ENCODE measurements at places on chromosomes 1 and 21.

DNA sequence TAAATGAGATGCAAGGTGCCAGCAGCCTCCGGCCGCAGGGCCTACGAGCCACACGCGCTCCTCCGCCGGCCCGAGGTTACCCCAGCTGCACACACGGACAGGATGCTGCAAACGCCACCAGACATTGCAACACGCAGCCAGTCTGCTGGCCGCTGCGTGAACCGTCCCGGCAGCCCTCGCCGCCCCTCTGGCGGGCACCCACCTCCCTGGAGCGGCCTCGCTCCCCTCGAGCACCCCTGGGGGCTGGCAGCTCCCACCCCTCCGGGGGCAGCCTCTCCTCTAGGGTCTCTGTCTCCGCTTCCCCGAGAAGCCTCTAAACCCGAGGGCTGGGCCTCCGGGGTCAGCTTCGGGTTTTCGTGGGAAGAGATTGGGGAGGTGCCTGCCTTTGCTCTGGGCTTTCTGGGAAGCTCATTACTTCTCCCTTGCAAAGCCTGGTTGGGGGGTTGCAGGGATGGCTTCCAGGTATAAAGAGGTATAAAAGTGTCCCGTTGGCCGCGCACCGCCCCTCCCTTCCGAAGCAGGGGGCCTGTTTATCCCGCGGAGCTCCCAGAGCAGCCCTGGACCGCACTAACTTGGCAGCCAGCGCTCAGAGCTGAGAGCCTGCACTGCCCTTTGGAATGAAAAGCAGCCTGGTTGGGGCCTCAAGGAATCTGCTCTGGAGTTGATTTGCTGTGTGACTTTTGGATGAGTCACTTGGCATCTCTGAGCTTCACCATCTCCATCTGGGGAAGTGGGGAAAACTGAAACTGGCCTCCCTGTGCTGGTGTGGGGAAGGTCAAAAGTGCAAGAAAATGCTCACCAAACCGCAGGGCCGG is 21.8 kb downstream of the DHRS3 start:
- no peak for DNase-seq

DNA sequence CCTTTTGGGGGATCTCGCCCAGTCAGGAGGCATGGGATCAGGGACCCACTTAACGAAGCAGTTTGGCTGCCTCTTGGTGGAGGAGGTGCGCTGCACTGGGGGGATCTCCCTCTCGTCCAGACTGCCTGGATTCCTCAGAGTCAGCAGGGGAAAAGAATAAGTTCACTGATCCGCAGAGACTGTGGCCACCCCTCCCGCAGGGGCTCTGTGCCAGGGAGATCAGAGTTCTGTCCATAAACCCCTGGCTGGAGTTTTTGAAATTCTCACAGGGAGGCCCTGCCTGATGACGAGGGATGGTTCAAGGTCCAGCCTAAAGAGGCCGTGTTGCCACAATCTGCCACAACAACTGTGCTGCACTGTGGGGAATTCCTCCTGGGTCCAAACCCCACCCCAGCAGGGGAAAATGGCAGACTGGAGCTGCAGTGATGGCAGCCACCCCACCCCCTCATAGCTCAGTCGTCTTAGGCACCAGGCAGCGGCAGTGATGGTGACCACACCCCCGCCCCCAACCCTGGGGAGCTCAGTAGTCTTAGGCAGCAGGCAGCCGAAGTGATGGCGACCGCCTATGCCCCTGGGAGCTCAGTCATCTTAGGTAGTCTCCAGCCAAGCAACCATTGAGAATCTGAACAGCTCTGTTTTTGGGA is 273.8 kb upstream of the USP25 start:
- DNase-seq = no peak

GRCh38 chr21:44437371-44437695 is 18.0 kb upstream of the LRRC3 start:
- DNase-seq = no peak

- DNase-seq = no peak
Observed at GRCh38 chr1:160363951-160364735, 2.7 kb upstream of the NHLH1 start.

DNA sequence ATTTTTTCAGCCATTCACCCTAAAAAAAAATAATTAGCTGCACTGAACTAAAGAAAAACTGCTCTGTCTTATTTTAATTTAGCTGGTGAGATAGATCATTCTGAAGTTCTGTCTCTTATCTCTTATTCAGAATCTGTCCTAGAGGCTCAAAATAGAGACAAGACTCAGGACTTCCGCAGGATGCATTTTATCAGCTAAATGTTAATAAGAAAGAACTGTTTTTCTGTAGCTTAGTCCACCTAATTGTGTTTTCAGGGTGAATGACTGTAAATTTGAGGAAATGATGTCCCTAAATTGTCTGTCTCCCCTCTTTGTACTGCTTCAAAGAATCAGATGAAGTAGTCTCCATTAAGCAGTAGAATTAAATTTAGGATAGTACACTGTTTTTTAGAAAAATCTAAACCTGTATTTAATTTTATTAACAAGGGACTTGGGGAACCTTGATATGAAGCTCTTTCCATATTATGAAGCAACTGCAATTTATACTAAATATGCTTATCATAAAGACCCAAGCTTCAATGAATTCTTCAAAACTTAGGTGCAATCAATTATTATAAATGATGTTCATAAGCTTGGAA is 671.9 kb downstream of the RWDD3 start:
- DNase-seq = no peak

DNA sequence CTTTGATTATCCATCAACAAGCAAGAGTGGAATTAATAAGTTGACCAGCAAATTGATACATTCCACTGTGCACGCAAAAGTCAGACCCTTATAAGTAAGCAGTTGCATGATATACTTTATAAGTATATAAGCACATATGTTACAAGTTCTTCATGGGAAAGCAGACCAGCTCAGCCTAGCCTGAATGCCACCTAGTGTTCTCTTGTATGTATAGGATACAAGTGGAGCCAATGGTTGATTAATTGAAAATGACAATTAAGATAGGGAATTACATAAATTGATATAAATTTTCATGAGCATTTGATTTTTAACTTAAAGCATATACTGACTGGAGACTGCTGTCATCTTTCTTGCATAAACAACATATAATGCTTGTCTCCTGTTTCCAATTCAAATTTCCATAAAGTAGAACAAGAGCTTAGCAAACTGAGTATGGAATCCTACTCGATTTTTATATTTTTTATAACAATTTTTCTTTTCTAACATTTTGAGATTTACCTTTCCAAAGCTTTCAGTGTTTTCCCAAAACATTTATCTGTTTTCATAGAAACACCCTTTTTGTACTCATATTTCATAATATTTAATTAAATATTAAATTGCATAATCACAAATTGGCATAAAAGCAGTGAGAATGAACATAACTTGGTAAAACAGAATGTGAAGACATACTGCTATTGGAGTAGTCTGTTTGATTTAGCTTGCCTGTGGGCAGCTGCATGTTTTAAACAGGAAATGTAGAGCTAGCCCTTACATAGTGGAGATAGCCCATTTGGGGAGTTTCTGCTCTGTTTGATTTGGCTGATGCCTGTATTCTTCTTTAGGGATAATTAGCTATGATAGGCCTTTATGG is 62.8 kb downstream of the MAGI3 start:
- no peak for DNase-seq

GRCh38 chr1:29197590-29197924 is 15.9 kb upstream of the SRSF4 start:
- no peak for DNase-seq

DNA sequence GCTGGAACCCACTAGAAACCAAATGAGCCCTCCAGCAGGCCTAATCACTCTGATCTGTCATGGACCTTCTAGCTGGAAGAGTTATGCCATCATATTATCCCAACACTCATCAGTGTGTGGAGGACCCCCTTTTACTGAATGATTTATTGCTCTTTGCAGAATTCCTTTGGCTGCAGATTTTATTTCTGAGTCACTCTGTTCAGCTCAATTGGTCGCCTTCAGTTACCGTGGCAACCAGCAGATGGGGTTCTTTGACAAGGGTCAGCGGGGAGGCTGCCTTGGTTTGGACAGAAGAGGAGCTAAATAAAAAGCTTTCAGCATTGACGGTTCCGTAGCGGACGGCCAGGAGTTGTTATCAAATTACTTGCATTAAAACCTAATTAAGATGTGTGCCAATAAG is 220.1 kb downstream of the SDCCAG8 start:
- no peak for DNase-seq

GRCh38 chr1:117405042-117405441 is 37.8 kb downstream of the MAN1A2 start:
- no peak for DNase-seq

- DNase-seq = no peak
Observed at GRCh38 chr1:46543382-46543760, 8.1 kb downstream of the KNCN start.

- no peak for DNase-seq
Observed at GRCh38 chr1:87951852-87952251, 623.2 kb downstream of the LMO4 start.

DNA sequence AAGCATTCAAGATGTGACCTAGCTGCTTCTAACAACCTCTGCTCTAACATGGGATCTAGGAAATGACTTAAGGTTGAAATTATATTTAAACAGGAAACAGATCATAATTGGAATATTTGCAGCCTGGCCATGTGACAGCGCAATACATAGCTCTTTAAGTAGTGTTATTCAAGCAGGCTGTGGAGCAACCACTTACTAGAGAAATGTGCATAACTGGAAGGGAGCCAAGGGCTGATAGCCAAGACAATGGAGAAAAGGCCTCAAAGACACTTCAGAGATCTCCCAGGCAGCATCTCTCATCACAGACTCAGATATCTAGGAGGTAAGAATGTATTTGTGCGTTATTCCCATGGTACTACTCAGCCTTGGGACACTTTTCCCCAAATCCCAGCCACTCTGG is 823.0 kb upstream of the PRMT6 start:
- DNase-seq = no peak

GRCh38 chr1:19476450-19477190 is 8.7 kb downstream of the CAPZB start:
- DNase-seq = no peak

- no peak for DNase-seq
Observed at GRCh38 chr1:24207709-24208108, 20.6 kb upstream of the IFNLR1 start.

- no peak for DNase-seq
Observed at GRCh38 chr1:209761011-209761635, 5.3 kb downstream of the TRAF3IP3 start.

- no peak for DNase-seq
Observed at GRCh38 chr1:44328671-44329416, 26.2 kb downstream of the ERI3 start.

DNA sequence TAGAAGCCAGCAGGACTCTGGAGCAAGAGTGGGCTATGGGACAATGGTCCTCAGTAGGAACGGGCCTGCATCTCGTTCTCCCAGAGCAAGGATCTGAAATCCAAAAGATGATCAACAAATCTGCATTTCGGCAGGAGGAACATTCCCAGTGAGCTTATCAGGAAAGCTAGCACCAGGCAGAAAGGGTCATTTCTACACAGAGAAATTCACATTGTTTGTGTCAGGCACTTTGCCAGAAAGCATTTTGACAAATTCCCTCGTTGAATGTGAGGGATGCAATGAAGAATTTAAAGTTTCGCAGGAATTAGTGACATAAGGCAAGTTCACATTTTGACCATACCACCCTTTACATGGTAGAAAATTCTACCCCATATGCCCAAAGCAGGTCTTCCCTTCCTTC is 31.6 kb upstream of the ETS2 start:
- no peak for DNase-seq

DNA sequence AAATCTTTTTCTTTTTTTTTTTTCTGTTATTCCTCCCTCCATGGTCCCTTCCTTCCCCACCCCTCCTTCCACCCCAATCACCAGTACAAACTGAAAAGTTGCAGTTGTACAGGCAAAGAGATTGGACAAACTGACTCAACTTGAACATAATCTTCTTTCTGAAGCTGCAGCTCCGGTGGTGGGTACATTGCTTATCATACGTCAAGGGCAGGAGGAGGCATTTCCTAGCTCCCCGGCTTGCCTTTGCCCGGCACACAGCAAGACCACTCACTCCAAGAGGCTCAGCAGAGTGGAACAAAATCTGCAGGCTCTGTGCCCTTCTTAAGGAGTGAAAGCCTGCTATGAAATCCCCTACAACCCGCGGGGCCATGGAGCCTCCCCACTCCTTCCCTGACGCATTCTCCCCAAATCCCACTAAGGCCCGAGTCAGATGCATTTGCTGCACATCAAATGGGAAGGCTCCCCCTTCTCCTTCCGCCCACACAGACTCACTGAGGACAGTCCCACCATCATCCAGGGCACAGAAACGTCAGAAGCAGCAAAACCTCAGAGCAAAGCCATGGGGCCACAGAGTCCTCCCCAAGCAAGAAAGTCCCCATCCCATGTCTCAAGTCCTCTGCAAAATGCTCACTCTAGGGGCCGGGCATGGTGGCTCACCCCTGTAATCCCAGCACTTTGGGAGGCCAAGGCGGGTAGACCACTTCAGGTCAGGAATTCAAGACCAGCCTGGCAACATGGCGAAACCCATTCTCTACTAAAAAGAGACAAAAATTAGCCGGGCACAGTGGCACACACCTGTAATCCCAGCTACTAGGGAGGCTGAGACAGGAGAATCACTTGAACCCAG is 45.9 kb downstream of the SYF2 start:
- no peak for DNase-seq

DNA sequence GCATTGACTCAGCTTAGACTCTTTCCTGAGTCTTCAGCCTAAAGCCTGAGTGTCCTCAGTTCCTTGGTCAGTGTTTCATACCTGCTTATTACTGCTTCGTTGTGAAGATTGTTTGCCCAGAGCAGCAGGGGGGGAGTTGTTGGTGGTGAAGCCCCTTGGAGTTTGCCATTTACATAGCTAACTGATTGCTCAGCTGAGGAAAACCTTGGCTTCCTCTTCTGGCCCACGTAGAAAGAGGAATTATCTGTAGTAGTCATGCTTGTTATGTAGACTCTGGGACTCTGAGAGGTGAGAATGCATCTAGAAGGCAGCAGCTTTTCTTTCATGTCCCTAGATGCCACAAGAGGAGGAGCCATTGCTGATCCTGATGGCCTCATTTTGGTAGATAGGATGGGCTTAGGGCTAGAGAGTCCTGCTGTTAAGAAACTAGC is 125.9 kb downstream of the MAST2 start:
- no peak for DNase-seq

DNA sequence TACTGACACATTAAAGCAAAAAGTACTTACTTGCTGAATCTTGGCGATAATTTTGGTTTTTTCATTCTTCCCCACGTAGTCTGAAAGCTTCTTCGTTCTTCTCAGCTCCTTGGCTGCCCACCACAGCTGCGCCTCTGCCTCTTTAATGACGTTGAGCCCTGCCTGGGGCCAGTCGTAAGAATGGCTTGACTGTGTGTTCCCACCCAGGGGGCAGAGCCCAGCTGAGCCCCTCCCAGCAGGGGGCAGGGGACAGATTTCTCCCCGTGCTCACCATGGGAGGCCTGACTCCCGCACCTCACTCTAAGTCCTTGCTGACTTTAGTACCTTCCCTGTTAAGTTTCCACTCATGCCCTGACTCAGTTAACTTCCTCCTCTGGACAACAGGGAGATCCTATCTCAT is 9.0 kb downstream of the CFAP298 start:
- no peak for DNase-seq

DNA sequence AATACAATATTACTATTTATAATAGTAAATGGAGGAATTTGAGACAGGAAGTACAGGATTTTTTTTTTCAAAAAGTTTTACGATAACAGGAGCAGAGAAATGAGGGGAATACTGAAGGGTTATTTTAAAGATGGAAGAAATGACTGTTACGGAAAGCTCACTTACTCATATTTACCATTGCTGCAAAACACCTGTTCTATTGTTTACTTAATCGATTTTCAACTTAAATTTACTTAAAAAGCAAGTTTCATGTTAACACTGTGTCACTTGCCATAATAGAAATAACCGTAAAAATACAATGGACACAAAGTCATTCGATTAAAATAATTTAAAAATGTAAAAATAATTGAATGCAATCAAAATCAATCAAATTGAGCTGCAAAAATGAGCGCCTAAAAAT is 3.4 kb upstream of the EXO1 start:
- DNase-seq = no peak

Measured in stimulated activated CD4-positive, alpha-beta T cell treated with anti-CD3 and anti-CD28 coated beads, Interleukin-1b, Interleukin-23, amount 100 ng/mL, for 24 hours (primary cell).